ENCODE measurements at places on chromosomes 12 and 14. TPM values are rescaled to one million over a fixed set of nuclear protein-coding genes. Genes with fewer than 3 reads are reported as not detected.

SSTR1 gene
- 0.82 TPM for polyA plus RNA-seq

PITPNM2 gene
- polyA plus RNA-seq, result 0.97 TPM

ZDHHC22 gene
- 23.8 TPM for polyA plus RNA-seq

TAS2R8 gene
- not detected for polyA plus RNA-seq

TMEM233 gene
- polyA plus RNA-seq, result 0.09 TPM

PLEKHD1 gene
- 0.24 TPM for polyA plus RNA-seq

OR4Q3 gene
- not detected for polyA plus RNA-seq

PRH2 gene
- polyA plus RNA-seq, result 0.16 TPM

KMT2D gene
- 15.7 TPM for polyA plus RNA-seq

All from H1 (cell line).